GM20000 (cell line): ENCODE measurements at places on chromosomes 7 and 10.

DNA sequence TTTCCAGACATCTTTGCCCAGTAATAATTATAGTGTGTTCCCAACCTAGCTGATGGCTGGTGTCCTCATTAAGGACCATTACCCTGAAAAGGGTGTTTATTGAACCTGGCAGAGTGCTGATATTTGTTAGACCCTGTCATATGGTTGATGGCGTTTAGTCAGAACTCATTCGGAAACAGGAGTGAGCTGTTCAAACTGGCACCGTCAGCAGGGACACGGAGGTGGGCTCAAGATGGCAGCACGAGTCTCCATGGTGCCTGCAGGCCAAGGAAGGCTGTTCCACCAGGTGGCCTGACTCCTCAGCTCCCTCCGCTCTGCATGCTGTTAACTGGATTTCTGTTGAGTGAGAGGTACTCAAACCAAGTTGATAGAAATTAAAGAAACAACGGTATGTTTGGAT is 589.1 kb upstream of the MGMT start:
- DNase-seq = no peak

- DNase-seq = no peak
Measured at GRCh38 chr10:16907687-16908086, 90.5 kb upstream of the RSU1 start.

GRCh38 chr7:34165927-34166550 is 260.7 kb downstream of the BMPER start:
- peak; percentile 10 for DNase-seq

DNA sequence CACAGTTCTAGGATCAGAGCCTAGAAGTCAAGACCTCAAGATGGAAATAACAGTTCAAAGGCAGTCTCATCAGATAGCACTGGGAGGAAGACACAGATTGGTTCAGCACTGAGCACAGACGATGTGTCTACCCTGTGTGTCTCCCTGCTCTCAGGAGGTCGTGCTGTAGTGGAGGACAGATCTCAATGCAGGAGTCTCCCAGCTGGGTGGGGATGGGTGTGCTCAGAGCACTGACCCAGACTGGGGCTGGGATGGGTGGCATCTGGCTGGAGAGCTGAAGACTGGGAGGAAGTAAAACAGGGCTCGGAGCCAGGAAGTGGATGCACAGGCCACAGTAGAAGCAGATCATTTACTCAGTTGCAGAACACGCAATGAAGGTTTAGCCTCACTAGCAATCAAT is 69.5 kb upstream of the GDF10 start:
- no peak for DNase-seq

DNA sequence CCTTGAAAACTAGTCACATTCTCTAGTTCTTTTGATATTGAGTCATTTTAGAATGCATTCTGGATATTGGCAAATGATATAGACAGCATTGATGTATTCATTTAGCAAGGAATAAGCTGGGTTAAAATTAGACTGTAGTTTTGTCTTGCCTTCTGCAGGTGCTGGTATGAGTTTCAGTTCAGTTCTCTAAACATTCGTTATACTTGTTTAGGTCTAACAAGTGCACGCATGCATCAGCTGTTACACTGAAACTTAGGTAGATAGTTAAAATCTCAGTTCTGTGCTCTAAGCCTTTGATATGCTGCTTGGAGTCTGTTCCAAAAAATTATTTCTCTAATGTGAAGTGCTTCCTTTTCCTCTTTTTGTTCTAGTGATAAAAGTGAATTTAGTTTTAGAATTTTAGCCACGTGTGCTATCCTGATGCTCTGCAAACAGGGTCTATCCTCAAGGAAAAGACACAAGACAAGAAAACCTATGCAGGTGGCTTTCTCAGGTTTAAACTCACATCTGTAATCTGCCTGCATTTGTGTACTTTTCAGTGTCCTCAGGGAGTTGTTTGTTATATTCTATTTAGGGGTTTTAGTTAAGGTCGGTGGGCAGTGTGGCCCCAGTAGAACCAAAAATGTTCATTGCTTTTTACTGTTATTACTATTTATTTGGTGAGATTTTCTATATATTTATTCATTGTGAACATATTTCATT is 409.0 kb downstream of the CDC14C start:
- no peak for DNase-seq

GRCh38 chr10:119087271-119087882 is 6.8 kb upstream of the EIF3A start:
- no peak for DNase-seq

DNA sequence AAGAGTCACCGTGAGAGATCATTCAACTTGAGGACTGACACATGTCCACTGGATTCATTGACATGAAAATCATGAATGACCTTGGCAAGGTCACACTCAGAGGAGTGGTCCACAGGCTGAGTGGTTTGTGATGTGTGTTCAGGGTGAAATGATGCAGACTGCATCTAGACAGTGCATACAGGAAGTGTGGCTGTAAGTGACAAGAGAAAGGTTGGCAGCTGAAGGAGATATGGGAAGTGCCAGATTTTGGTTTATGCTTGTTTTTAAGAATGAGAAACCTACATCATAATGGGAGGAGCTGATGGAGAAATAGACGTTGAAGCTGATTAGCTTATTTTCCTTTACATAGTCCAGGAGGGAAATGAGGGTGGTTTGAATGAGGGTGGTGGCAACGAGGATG is 64.8 kb upstream of the VIPR2 start:
- DNase-seq = no peak

- no peak for DNase-seq
Measured at GRCh38 chr7:43914795-43915194, 8.4 kb upstream of the URGCP start.

- no peak for DNase-seq
Measured at GRCh38 chr10:60130130-60130579, 223.8 kb upstream of the CCDC6 start.

DNA sequence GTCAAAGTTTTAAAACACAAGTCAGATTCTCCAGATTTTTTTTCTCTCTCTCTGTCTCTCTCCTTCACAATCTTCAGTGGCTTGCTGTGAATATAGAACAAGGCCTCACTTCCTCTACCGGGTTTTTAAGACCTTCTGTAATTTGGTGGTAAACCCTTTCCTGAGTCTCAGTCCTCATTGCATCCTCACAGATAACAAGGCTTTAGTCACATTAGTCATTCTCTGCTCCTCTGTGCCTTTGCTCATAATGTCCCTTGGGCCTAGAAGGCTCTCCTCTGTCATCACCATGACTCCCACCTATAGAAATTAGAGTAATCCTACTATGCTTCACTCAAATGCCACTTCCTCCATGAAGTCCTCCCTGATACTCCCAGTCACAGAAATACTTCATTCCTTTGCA is 172.7 kb upstream of the HPS1 start:
- peak; percentile 17 for DNase-seq
